ENCODE measurements at places on chromosomes 1 and 21. TPM values are rescaled to one million over a fixed set of nuclear protein-coding genes. Genes with fewer than 3 reads are reported as not detected.

CEP170 gene
- total RNA-seq: 218 TPM

GNAT2 gene
- 21.8 TPM for total RNA-seq

FCAMR gene
- not detected for total RNA-seq

KRTAP11-1 gene
- not detected for total RNA-seq

CSMD2 gene
- total RNA-seq: 9.2 TPM

ASPM gene
- total RNA-seq: 20.5 TPM
